Spleen (tissue), 13 donors: ENCODE measurements at places on chromosomes 1 and 21. TPM values are rescaled to one million over a fixed set of nuclear protein-coding genes. Genes with fewer than 3 reads are reported as not detected.

The SOX13 gene
- 9.6 TPM for polyA plus RNA-seq

The TMEM200B gene
- polyA plus RNA-seq = 2.3 TPM

The MIS18A gene
- 8.2 TPM for polyA plus RNA-seq

The OR10J1 gene
- polyA plus RNA-seq = not detected

The KRTAP10-2 gene
- not detected for polyA plus RNA-seq

The COL11A1 gene
- 0.02 TPM for polyA plus RNA-seq

The GBP3 gene
- 7.7 TPM for polyA plus RNA-seq

The DCDC2B gene
- 0.03 TPM for polyA plus RNA-seq

The LAD1 gene
- 4.0 TPM for polyA plus RNA-seq

The ARHGEF19 gene
- polyA plus RNA-seq = 7.7 TPM

The PCAT6 gene
- polyA plus RNA-seq = 2.4 TPM

The KCNA2 gene
- 0.13 TPM for polyA plus RNA-seq

The ETV3L gene
- not detected for polyA plus RNA-seq
